Stimulated activated CD4-positive, alpha-beta T cell treated with anti-CD3 and anti-CD28 coated beads, Interleukin-1b, Interleukin-23, amount 100 ng/mL, for 24 hours (primary cell): ENCODE measurements at places on chromosomes 5 and 9.

DNA sequence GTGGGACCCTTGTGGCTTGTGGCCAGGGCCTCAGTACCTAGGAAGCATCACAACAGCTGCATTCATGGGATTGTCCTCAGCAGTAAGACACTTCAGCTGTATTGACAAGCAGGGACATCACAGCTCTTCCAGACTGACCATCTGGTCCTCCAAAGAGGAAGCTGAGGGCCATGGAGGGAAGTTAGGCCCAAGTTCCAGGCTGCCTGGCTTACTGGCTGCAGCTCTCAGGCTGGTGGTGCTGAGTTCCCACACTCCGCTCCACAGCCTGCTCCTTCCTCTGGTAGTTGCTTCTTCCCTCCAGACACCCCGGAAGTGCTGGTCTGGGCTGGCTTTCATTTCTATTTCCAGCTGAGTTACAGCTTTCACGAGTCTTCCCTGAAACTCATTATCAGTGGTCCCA lies 5.7 kb upstream of the STING1 start:
- no peak for DNase-seq

- no peak for DNase-seq
Observed at GRCh38 chr5:52674815-52675545, 112.7 kb upstream of the ITGA1 start.

DNA sequence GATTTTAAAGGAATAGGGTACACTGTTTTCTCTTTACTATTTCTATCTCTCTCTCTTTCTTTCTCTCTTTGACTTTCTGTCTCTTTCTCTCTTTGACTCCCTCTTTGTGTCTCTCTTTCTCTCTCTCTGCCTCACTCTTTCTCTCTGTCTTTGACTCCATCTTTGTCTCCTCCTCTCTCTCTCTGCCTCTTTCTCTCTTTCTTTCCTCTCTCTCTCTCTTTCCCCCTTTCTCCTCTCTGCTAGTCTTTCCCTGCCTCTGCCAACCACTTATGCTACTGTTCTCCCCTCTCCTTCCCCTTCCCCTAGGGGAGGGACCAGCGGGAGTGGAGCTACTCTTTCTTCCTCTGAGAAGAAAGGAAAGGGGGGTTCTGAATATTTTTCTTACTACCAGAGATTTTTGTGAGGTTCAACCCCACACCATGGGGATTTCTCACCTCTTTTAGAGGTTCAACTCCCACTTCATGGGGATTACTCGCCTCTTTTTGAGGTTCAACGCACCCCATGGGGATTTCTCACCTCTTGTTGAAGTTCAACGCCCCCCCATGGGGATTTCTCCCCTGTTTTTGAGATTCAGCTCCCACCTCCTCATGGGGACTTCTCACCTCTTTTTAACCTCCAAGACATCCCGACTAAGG lies 309.9 kb downstream of the NR3C1 start:
- no peak for DNase-seq

- no peak for DNase-seq
Observed at GRCh38 chr9:101325053-101325452, 59.8 kb downstream of the BAAT start.

DNA sequence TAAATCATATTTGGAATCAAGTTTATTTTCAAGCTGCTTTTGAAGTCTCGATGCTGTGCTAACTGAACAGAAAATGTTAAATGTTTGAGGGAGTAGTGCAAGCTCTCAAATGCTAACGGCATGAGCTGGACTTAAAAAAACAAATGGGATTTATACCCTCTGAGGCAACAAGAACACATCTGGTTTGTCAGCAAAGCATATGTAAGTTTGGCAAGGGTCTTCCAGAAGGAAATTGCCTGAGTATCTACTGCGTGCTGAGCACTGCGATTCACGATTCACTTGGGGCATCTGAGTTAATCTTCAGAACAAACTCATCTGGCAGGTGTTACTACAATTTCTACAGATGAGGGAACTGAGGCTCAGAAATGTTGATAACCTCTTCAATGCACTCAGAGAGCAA lies 98.4 kb upstream of the C9orf72 start:
- DNase-seq: no peak

DNA sequence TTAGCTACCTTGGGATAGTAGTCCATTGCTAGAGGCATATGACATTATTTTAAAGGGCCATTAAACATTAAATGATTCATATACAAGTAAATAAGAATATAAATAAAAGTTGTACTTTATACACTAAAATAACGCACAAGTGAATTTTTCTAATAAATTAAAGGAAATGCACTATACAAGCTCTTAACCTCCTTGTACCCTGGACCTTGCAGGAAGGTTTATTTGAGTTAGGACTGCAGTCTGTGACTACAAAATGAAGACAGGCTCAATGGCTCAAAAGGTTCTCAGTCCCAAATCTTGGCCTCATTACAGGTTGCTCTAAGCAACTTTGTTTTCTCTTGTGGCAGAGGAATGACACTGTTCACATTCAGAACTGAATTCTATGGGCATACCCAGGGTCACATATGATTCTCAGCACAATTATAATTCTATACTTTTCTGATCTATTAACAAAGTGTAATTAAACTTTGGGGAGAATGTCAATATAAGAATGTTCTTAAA lies 34.4 kb downstream of the FEM1C start:
- DNase-seq: no peak

DNA sequence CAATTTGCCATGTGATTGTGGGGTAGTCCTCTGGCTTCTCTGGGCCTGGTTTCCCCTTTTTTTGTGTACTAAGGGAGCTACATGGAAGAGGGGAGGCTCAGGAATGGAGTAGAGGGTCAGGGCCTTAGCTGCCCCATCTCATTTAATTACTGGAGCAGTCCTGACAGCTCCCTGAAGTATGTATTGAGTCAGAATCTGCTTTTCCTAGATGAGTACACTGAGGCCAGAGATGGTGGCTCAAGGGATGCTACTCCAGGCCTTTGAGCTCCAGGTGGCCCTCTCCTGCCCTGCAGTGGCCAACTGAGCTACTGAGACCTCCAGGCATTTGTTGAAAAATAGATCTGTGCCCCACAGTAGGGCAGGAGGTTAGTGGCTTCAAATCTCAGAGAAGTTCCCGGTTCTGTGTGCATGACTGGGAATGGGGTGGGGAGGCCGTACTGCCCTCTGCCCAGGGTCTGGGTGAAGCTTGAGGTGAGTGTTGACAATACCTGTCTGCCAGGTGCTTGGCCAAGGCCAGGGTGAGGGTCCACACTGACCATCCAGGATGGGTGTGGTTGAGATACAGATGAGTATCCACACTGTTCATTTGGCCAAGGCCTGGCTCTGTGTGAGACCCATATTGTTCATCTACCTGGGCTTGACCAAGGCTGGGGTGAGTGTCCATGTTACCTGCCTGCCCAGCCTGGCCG lies 45.7 kb downstream of the CXXC5 start:
- no peak for DNase-seq

DNA sequence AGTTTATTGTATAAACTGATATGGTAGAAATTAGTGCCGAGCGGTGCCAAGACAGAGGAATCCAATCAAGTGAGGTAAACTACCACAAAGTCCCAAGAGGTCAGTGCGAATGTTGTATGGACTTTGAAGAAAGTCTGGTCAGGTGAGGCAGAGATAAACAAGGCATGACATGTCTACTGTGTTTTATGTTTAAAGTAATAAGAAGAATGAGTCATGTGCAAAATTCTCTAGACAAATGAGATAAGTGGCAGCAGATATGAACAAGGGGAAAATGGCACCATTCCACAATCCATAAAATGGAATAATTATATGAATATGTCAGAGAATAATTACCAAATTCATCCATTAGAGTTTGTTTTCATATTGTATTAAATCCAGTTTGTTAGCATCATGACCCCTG lies 364.1 kb upstream of the CCNH start:
- DNase-seq: no peak

- no peak for DNase-seq
Observed at GRCh38 chr9:108412755-108413154, 443.0 kb downstream of the ACTL7B start.

DNA sequence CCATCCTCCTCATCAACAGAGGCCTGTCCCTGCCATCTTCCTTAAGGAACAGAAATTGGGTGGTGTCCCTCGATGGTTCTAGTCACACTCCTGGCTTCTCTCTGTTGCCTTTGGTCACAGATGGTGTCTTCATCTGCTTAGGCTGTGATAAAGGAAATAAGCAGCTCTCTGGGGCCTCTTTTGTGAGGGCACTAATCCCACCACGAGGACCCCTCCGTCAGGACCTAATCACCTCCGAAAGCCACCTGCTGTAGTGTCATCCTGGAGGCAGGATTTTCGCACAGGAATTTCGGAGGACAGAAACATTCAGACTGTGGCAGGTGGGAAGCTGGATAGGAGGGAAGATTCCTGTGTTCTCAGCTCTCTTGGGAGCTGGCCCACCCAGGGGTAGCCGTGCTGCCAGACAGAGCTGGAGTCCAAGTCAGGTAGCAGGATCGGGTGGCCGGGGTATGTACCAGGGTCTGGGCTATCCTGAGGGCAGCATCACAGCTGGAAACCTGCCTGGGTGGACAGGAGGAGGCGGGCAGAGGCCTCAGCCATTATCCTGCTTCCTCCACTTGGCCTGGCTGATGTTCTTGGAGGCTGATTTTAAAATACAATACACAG lies 59.5 kb downstream of the ANKRD33B start:
- no peak for DNase-seq

- DNase-seq: no peak
Observed at GRCh38 chr9:12765088-12765798, 9.6 kb upstream of the LURAP1L start.

- DNase-seq: no peak
Observed at GRCh38 chr5:66795682-66796081, 199.5 kb downstream of the MAST4 start.

DNA sequence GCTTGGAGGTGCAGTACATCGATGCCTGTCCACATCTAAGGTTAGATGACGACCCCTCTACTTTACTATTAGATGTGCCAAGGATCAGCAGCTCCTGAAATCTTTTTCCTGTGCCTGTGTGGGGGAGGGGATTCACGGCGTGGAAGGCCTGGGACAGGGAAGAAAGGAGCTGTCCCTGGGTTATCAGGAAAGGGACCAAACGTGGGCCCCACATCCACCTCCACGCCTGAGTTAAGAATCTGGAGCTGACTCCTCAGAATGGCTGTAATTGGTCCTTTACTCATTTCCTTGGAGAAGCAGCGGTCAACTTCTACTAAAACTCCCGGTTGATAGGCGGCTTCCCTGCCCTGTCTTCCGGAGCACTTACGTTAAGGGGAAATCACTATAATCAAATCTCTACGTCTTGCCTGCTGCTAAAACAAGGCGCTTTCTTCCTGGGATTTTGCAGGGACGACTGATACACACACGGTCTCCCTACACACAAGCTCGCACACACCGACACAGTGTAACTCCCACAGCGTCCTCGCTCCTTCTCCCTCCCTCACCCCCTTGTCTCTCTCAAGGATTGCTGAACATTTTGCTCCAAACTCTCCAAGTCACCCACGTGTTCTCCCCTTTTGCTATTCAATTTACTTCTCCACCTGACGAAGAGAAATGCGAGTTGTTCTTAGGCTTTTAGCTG lies 1.4 kb downstream of the PDE4D start:
- DNase-seq: no peak

- no peak for DNase-seq
Observed at GRCh38 chr9:36993933-36994764, 39.9 kb downstream of the PAX5 start.

GRCh38 chr5:15452781-15453180 lies 47.2 kb upstream of the FBXL7 start:
- no peak for DNase-seq

DNA sequence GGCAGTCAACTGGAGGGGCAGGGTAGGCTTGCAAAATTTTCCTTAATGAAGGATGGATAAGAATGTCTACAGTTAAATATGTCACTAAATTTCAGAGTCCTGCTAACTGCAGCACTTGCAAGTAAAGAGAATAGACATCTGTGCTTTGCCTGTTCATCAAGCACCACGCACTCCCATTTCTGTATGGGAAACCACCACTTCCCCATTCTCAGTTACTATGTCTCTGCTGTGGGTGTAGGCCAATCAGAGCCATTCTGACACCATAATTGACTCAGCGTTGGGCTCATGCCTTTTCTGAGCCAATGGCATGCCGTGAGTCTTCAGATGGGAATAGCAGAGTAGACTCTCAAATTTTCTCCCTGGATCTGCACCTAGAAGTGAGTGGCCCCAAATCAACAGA lies 247.5 kb downstream of the GABRB2 start:
- no peak for DNase-seq

DNA sequence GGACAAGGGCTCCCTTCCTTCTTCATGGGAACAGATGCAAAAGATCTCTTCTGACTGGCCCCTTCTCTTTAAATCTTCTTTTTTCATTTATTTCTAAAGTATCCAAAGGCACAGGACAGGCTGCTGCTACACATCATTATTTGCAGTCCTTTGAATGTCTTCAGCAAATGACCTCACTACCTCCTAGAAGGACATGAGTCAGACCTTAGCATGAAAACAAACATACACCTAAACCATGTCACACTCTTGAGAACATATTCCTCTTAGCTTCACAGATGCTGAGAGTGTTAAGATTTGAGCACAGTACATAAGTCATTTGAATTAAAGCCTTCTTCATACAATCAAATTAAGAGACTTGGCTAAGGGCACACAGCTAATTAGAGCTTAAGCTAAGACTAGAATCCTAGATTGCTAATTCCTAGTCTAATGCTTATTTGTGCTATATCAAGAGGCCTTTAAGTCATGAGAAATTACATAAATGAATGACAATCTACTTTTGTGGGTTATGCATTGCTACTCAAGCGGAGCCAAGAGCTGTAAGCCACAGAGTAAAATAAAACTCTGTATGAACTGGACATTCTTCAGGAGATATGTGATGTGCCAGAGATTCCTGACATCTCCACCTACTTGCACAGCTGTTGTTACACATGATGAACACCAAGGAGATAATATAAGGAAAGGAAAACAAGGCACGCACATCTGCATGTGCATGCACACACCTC lies 109.1 kb upstream of the PTGER4 start:
- DNase-seq: no peak

DNA sequence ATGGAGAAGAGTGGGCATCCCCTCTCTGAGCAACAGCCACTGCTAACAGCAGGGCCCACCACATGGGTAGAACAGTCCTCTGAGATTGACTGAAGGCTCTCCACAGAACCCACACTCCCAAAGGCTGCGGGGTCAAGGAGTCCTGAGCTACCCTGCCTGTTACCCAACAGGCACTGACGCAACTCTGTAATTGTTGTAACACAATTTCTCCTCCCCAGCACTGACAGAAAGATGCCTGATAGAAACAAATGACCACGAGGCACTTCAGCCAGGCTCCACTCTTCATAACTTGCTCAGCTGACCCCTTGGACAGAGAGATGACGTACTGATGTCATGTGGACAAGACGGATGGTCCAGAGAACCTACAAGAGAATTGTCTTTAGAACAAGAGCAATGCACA lies 220.7 kb downstream of the SPOCK1 start:
- DNase-seq: no peak

DNA sequence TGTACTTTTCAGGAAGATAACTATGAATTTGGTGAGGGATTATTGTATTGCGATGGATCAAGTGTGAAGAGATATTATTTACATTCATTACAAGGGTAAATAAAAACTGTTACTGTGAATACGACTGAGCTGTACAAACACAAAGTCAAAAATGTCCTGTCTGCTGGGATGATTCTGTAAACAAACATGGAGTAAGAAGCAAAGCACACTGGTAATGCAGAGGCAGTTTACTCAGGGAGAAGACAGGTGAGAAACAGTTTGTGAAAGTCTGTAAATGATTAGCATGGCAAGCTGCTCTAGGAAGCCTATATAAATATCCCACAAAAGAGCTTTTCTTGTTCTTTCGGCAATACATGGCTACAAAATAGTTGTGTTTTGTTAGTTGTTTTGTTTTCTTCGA lies 115.4 kb upstream of the GNA14 start:
- no peak for DNase-seq

- DNase-seq: no peak
Observed at GRCh38 chr9:19057033-19057432, 7.8 kb downstream of the RRAGA start.

GRCh38 chr5:38636626-38637025 lies 80.2 kb upstream of the LIFR start:
- no peak for DNase-seq
